ENCODE measurements at places on chromosomes 7 and 10. TPM values are rescaled to one million over a fixed set of nuclear protein-coding genes. Genes with fewer than 3 reads are reported as not detected.

The C7orf33 gene
- total RNA-seq, result not detected

The DDIT4 gene
- 39.9 TPM for total RNA-seq

The SFXN3 gene
- total RNA-seq, result 45.2 TPM

The SLC18A2 gene
- 1.6 TPM for total RNA-seq

The HABP2 gene
- total RNA-seq, result 0.13 TPM

The VAX1 gene
- total RNA-seq, result not detected

The OPALIN gene
- not detected for total RNA-seq

The TACR2 gene
- not detected for total RNA-seq

The DNAH11 gene
- total RNA-seq, result 0.83 TPM

The CCAR1 gene
- 91.1 TPM for total RNA-seq

The CTTNBP2 gene
- total RNA-seq, result not detected

The SRI gene
- total RNA-seq, result 58.0 TPM

The PDE6C gene
- not detected for total RNA-seq

The CALN1 gene
- total RNA-seq, result 0.26 TPM

The NRCAM gene
- total RNA-seq, result 7.7 TPM

The HOXA5 gene
- not detected for total RNA-seq

The SEMA4G gene
- 1.3 TPM for total RNA-seq

The FAM149B1 gene
- 15.9 TPM for total RNA-seq

The LHFPL3 gene
- total RNA-seq, result not detected

The ASB10 gene
- total RNA-seq, result not detected

The MTURN gene
- 23.0 TPM for total RNA-seq

The CARD11 gene
- 105 TPM for total RNA-seq

The CNPY1 gene
- total RNA-seq, result not detected

The MRLN gene
- total RNA-seq, result not detected

The CFAP70 gene
- 3.4 TPM for total RNA-seq

The SYT15B gene
- total RNA-seq, result not detected

The GFRA1 gene
- 0.25 TPM for total RNA-seq

The EFCAB10 gene
- total RNA-seq, result 0.58 TPM

The RARRES2 gene
- total RNA-seq, result 2.7 TPM

The IGFBP3 gene
- 8.2 TPM for total RNA-seq

The NFE2L3 gene
- 2.2 TPM for total RNA-seq

The SPDYE18 gene
- 2.0 TPM for total RNA-seq

The FAM237B gene
- not detected for total RNA-seq

The TCAF2 gene
- 25.1 TPM for total RNA-seq

The GPNMB gene
- total RNA-seq, result not detected

The NKX1-2 gene
- total RNA-seq, result not detected

The OR2A5 gene
- total RNA-seq, result not detected

The OR13A1 gene
- total RNA-seq, result 0.20 TPM

The OIT3 gene
- total RNA-seq, result not detected

The PROSER2 gene
- 4.4 TPM for total RNA-seq

The FGFR2 gene
- 0.49 TPM for total RNA-seq

The CLDN4 gene
- total RNA-seq, result 0.79 TPM

The DIP2C gene
- total RNA-seq, result 7.4 TPM

The SUGCT gene
- 2.3 TPM for total RNA-seq

The OR2A42 gene
- total RNA-seq, result 0.13 TPM

The CC2D2B gene
- not detected for total RNA-seq

The ADGRA1 gene
- not detected for total RNA-seq

The TNKS2 gene
- 47.6 TPM for total RNA-seq

The FZD1 gene
- 0.13 TPM for total RNA-seq

The TYW1 gene
- 22.7 TPM for total RNA-seq

Measured in T-cell (primary cell).